Suprapubic skin (tissue), 4 donors: ENCODE measurements at places on chromosomes 1 and 21. TPM values are rescaled to one million over a fixed set of nuclear protein-coding genes. Genes with fewer than 3 reads are reported as not detected.

The FCRLB gene
- total RNA-seq: not detected

DNA sequence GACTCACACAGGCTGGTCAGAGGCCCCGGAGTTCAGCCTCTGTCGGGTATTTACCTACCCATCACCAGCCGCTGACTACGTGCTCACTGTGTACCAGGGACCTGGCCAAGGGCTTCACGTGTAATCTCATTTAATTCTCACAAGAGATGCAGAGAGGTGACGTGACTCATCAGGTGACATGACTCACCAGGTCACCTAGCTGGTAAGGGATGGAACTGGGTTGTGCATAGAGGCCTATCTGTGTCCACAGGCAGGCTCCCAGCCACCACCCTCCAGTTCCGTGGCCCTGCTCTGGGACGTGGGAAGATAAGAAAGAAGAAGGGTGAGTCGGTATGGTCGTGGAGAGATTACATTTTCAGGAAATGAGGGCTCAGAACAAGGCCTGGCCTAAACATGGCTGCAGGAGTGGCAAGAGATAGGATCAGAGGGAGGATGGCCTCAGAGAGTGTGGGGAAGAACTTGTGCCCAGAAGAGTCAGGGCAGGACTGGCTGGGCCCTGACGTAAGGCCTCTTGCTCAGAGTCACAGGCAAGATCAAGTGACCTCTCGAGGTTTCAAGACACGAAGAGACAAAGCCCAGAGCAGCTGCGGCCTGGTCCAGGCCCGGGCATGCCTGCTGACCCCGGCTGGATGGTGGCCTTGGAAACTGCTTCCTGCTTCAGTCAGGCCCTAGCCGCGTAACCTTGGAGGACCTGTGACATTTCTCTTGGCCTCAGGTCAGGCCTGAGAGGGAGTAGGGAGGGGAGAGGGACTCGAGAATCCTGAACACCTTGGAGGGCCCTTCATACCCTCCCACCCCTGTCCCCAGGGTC lies 52.7 kb upstream of the WASF2 start:
- no peak for DNase-seq
- peak overlapping the region; percentile 86 for H3K27ac ChIP-seq
- H3K36me3 ChIP-seq: peaks cover 6% of the 10 kb centered on the region

DNA sequence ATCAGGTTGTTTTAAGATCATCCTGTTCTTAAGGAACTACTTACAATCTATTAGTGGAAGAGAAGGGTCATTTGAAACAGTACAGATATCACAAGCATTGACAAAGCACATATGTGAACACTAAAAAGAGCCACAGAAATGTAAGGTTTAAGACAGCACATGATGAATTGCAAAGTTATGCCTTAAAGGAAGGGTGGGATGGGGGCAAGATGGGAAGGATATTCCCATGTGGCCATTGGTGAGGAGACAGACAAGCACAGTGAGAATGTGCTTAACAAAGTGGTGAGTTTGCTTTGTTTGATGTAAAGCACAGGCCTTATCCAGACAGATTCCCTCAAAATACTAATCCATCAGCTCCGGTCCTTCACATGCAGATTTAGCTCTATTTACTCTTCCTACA lies 151.6 kb upstream of the IVNS1ABP start:
- H3K27ac ChIP-seq: no peak overlapping the region
- H3K4me1 ChIP-seq: no peaks in the 10 kb centered on the region
- no peak for DNase-seq

GRCh38 chr1:206590025-206590758 lies 22.1 kb downstream of the EIF2D start:
- no peak overlapping the region for H3K4me3 ChIP-seq
- peak overlapping the region; percentile 16 for H3K27ac ChIP-seq
- H3K27me3 ChIP-seq: no peaks in the 10 kb centered on the region
- peaks cover 81% of the 10 kb centered on the region for H3K36me3 ChIP-seq

DNA sequence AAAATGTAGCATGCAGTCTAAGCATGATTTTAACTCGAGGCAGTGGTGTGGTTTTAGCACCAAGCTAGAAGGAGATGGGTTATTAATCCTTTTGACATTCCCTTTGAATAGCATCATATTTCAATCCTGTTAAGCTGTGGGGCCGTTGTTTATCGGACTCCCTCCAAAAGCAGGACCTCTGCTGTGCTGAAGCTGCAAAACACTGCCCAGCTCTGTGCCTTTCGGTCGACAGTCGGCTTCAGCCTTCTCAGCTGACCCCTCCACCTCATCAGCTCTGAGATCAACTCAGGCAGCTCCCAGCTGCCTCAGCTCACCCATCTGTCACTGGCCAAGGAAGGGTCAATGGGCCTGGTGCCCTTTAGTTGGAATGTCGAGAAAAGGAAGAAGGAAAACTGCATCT lies 95.5 kb downstream of the KAZN start:
- no peak overlapping the region for H3K4me3 ChIP-seq
- H3K27ac ChIP-seq: no peak overlapping the region
- no peaks in the 10 kb centered on the region for H3K36me3 ChIP-seq

GRCh38 chr1:59482986-59483385 lies 186.1 kb downstream of the FGGY start:
- H3K27ac ChIP-seq: no peak overlapping the region
- no peaks in the 10 kb centered on the region for H3K27me3 ChIP-seq
- H3K4me1 ChIP-seq: peaks cover 14% of the 10 kb centered on the region
- H3K36me3 ChIP-seq: no peaks in the 10 kb centered on the region

The GREM2 gene
- 0.32 TPM for total RNA-seq

- peaks cover 13% of the 10 kb centered on the region for H3K4me1 ChIP-seq
- H3K4me3 ChIP-seq: no peak overlapping the region
- H3K27me3 ChIP-seq: no peaks in the 10 kb centered on the region
- no peak for DNase-seq
- H3K36me3 ChIP-seq: no peaks in the 10 kb centered on the region
- no peak overlapping the region for H3K27ac ChIP-seq
Measured at GRCh38 chr1:229191066-229191674, 79.7 kb upstream of the RAB4A start.

The HPCA gene
- total RNA-seq: not detected

The RABGGTB gene
- 40.1 TPM for total RNA-seq

DNA sequence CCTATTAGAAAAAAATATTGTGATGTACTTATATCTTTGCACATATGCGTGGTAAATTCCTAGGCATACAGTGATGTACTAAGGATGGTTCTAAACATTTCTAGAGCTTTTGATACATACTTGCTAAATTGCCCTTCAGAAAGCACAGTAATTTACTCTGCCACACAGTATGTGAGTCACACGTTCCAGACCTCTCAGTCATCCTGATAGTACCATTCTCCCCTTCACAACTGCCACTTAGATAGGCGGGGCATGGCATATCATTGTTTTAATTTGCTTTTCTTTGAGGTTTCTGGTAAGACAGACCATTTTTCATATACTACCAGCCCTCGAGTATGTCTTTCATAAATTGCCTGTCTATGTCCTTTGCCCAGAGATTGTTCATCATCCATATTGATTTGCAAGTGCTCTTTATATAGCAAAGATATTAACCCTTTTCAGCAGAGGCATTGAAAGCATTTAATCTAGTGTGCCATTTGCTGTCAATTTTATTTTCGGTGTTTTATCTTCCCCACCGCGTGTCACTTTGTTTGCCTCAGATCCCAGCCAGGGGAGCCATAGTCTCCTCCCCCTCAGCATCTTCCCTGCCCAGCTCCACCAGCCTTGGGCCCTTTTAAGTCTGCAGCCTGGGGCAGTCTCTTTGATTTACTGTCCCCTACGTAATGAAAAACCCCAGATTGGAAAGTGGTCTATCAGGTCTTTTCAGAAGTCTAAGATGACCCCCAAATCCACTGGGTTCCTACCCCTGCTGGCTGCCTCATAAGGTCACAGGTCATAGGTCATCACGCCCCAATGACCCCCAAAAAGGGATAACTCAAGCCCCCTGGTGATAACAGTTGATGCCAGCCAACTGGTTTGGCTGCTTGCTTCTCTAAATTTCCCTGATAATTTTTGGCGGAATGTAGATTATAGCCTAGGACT lies 11.8 kb upstream of the PAX7 start:
- no peak for DNase-seq
- no peak overlapping the region for H3K27ac ChIP-seq
- H3K27me3 ChIP-seq: peaks cover 71% of the 10 kb centered on the region
- H3K4me3 ChIP-seq: no peak overlapping the region
- no peaks in the 10 kb centered on the region for H3K4me1 ChIP-seq
- no peaks in the 10 kb centered on the region for H3K36me3 ChIP-seq

DNA sequence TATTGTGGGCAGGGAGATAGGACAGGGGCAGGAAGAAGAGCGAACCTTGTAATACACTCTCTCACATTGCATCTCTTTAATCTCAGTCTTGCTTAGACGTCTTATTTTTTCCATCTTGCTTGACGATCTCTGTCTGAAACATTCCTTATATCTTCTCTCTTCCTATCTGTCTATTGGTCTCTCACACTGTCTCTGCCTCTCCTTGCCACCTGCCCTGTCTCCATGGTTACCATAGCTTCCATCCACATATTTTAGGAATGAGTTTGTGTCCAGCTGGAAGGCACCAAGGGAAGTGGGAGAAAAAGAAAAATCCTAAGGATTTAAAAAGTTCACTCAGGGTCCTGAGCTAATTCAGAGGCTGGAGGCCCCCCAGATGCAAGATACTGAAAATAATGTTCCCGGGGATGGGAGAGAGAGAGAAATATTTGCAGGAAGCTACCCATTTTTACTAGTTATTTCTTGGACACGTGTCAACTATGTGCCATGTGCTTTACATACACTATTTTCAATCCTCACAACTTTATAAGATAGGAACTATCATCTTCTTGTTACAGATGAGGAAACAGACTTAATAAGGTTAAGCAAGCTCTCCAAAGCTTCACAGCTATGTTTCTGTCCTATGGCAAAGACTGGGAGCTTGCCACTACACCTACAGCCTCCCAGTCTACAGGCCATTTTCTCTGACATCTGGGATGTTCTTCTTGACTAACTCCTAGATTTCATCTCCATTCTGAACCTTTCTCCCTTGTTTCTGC lies 933 bp downstream of the ANKRD34A start:
- peaks cover 62% of the 10 kb centered on the region for H3K4me1 ChIP-seq
- H3K4me3 ChIP-seq: peak overlapping the region; percentile 74
- no peaks in the 10 kb centered on the region for H3K36me3 ChIP-seq
- H3K27me3 ChIP-seq: no peaks in the 10 kb centered on the region
- H3K27ac ChIP-seq: peak overlapping the region; percentile 88
- no peak for DNase-seq

GRCh38 chr1:51956528-51957509 lies 33.7 kb downstream of the RAB3B start:
- H3K4me3 ChIP-seq: no peak overlapping the region
- no peak for DNase-seq
- H3K27ac ChIP-seq: no peak overlapping the region
- H3K27me3 ChIP-seq: peaks cover 11% of the 10 kb centered on the region

- no peaks in the 10 kb centered on the region for H3K27me3 ChIP-seq
- H3K4me3 ChIP-seq: no peak overlapping the region
- H3K4me1 ChIP-seq: peaks cover 34% of the 10 kb centered on the region
- DNase-seq: no peak
- H3K27ac ChIP-seq: no peak overlapping the region
- no peaks in the 10 kb centered on the region for H3K36me3 ChIP-seq
Measured at GRCh38 chr1:112388436-112388835, 7.6 kb upstream of the CTTNBP2NL start.

- DNase-seq: no peak
- no peaks in the 10 kb centered on the region for H3K27me3 ChIP-seq
- H3K27ac ChIP-seq: no peak overlapping the region
- H3K36me3 ChIP-seq: no peaks in the 10 kb centered on the region
Measured at GRCh38 chr1:244165021-244165420, 113.9 kb downstream of the ZBTB18 start.

DNA sequence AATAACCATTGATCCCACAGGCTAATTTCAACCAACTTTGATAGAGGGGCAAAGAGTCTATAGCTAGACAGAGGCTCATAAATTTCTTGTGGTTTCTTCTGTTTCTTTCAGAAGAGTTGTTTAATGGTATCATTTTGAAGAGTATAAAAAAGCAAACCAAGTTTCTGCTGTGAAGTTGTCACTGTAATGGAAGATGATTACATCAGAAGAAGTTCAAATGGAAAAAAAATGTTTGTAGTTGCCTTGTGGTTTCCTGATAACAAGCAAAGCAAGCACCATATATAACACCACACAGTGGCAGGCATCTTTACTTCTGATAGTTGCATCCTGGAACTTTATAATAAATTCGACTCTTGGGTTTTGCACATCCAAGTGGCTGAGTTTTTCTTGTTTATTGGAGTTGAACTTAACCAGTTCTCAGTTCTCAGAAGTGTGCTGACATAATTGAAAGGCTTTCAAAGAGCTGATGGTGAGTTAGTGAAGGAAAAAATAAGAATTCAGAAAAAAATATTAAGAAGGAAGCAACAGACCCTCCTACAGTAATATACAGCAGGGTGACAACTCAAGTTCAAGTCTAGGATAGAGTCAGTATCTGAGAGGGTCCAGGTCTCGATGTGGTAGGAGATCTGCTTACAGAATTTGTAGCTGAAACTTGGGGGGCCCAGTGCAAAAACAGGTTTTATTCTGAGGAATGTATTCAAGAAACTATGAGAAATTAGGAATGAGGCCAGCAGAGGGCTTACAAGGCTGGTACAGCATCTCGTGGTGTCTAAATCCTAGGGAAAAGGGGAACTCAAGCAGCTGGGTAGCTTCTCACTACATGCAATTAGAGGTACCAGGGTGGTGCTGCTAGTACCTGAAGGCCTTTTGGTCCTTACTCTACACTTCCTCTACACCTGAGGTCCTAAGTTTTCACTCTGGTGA lies 123.5 kb downstream of the CRB1 start:
- H3K27ac ChIP-seq: no peak overlapping the region
- H3K4me1 ChIP-seq: no peaks in the 10 kb centered on the region
- no peaks in the 10 kb centered on the region for H3K36me3 ChIP-seq
- H3K4me3 ChIP-seq: no peak overlapping the region
- DNase-seq: no peak
- no peaks in the 10 kb centered on the region for H3K27me3 ChIP-seq

DNA sequence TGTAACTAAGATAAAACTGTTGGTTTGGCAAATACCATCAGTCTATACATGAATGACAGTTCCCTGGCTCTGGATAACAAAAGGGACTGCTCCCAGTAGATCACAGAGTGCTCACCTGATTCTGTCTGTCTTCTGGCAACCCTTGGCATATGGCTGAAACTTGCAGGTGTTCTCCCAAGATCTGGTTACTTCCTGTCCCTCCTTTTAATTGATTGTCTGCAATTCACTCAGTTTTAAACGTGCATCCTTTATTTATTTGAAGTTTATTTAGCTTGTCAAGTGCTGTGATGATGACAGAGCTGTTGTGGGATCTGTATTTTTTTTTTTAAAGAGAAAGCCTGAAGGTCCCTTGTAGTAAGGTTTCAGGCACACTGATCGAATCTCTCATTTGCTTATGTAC lies 3.4 kb downstream of the KCNA3 start:
- no peak for DNase-seq
- H3K27ac ChIP-seq: no peak overlapping the region
- no peaks in the 10 kb centered on the region for H3K36me3 ChIP-seq
- H3K4me1 ChIP-seq: peaks cover 17% of the 10 kb centered on the region
- no peak overlapping the region for H3K4me3 ChIP-seq

The PRAMEF26 gene
- total RNA-seq: not detected

The HIVEP3 gene
- total RNA-seq: 11.3 TPM

The FCAMR gene
- total RNA-seq: not detected
